ENCODE measurements at places on chromosomes 5 and 9. TPM values are rescaled to one million over a fixed set of nuclear protein-coding genes. Genes with fewer than 3 reads are reported as not detected.

GABRA1 gene
- total RNA-seq = not detected

NXNL2 gene
- total RNA-seq = not detected

FOXD4L4 gene
- total RNA-seq = not detected

PGM5 gene
- total RNA-seq = 17.6 TPM

FGFR4 gene
- 3.5 TPM for total RNA-seq

DNA sequence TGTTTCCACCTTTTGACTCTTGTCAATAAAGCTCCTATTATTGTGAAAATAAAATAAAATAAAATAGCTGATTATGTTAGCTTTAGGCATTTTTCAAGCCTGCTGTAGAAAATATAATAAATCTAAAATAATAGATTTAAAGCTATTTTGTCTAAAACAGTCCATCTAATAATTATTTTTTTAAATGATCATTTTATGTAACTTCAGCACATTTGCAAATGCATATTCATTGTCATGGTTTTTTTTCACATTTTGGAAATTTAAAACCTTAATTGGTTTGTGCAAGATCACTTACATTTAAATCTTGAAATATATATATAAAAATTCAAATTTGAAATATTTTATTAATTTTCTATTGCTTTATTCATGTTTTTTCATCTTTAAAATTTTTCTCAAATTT, 159.8 kb downstream of the ADGRV1 start:
- no peaks in the 10 kb centered on the region for H3K4me1 ChIP-seq
- DNase-seq = no peak
- H3K27me3 ChIP-seq = peaks cover 3% of the 10 kb centered on the region
- H3K27ac ChIP-seq = no peak overlapping the region
- no peaks in the 10 kb centered on the region for H3K36me3 ChIP-seq

GRCh38 chr5:80368661-80369480, 39.0 kb upstream of the ZFYVE16 start:
- no peaks in the 10 kb centered on the region for H3K27me3 ChIP-seq
- no peak overlapping the region for H3K27ac ChIP-seq
- no peak for DNase-seq
- no peaks in the 10 kb centered on the region for H3K36me3 ChIP-seq

DNA sequence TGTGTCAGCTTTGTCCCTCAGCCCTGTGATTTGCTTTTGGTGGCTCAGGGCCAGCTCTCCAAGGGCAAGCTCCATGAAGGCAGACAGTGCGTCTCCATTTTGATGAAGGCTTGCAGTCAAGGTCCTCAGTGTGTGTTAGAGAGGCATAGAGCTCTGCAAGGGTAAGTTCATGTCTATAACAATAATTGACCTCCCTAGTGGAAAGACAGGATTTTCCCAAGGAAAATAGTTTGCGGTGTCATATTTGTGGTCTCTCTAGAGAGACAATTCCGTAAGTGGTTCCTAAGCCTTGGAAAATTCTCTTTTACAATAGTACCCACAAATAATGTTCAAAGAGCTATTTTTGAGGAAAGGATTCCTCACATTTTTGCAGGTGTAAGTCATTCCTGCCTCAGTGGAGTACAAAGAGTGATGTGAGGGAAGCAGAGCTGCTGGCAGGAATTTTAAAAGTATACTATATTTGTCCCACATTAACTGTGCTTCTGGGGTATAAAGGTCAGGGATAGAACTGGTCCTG, 40.2 kb downstream of the SLC1A3 start:
- H3K36me3 ChIP-seq = no peaks in the 10 kb centered on the region
- no peaks in the 10 kb centered on the region for H3K27me3 ChIP-seq
- no peak overlapping the region for H3K4me3 ChIP-seq
- no peak overlapping the region for H3K27ac ChIP-seq
- no peak for DNase-seq
- H3K4me1 ChIP-seq = peaks cover 10% of the 10 kb centered on the region

DNA sequence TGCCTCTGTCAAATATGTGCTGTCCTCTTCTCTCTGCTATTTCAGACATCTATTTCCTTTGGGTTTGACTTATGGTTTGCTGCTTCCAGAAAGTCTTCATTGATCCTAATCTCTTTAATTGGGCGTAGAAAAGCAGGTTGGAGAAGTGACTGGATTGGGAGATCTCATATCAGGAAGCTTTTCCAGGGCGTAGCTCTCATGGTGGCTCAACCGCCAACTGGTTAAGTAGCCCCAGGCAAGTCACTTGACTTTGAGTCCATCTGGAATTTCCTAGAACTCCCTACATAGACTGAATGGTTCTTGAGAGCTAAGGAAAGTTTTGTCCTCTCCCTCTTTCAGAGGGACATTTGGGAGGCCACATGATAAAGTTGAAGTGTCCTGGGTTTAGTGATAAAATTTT, 192.3 kb upstream of the GLRA1 start:
- no peak overlapping the region for H3K27ac ChIP-seq
- no peaks in the 10 kb centered on the region for H3K36me3 ChIP-seq
- H3K27me3 ChIP-seq = no peaks in the 10 kb centered on the region
- DNase-seq = no peak

- no peaks in the 10 kb centered on the region for H3K36me3 ChIP-seq
- H3K27ac ChIP-seq = no peak overlapping the region
- no peaks in the 10 kb centered on the region for H3K27me3 ChIP-seq
- peaks cover 8% of the 10 kb centered on the region for H3K4me1 ChIP-seq
- H3K4me3 ChIP-seq = no peak overlapping the region
- no peak for DNase-seq
Observed at GRCh38 chr5:74179179-74179578, 461.3 kb downstream of the ENC1 start.

GRCh38 chr5:104372376-104372775, 809.8 kb upstream of the NUDT12 start:
- DNase-seq = no peak
- H3K4me3 ChIP-seq = no peak overlapping the region
- H3K27ac ChIP-seq = no peak overlapping the region
- H3K27me3 ChIP-seq = no peaks in the 10 kb centered on the region

DNA sequence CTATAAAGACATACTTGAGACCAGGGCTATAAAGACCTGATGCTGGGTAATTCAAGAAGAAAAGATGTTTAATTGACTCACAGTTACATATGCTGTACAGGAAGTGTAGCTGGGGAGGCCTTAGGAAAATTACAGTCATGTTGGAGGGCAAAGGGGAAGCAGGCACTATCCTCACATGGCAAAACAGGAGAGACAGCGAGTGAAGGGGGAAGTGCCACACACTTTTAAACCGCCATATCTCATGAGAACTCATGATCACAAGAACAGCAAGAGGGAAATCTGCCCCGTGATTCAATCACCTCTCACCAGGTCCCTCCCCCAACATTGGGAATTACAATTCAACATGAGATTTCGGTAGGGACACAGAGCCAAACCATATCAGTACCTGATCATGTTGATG, 89.9 kb upstream of the ADAMTSL1 start:
- no peaks in the 10 kb centered on the region for H3K4me1 ChIP-seq
- no peak for DNase-seq
- H3K36me3 ChIP-seq = no peaks in the 10 kb centered on the region
- H3K4me3 ChIP-seq = no peak overlapping the region
- H3K27ac ChIP-seq = no peak overlapping the region

DNA sequence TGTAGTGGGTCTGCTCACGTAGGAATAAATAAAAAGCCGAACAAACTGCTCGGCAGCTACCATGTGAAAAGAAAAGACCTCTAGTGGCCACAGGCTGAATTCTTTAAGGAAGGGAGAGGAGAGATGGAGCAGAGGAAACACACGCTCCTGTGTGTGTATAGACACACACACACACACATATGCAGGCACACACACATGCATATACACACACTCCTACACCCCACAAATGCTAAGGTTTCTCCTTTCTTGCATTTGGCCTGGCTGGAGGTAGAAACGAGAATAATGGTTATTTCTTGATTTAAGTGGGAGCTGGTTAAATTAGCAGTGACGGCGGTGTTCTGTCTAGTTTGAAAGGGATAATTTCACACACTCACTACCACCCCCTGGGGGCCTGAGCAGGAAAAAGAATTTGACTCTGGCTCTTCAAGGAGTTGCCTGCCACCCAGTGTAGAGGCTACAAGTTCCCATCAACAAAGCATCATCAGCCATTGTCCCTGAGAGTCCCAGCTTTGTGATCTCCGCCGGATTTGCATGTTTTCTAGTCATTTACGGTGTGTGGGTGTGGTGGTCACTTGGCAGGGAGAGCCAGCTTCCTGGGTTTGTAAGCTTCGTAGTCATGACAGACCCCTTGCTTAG, at the start of gene INSYN2B:
Gene INSYN2B (minus strand): TSS at position 78 of the 636 bp plus-strand sequence. CDS start 96,597 bp downstream, outside the sequence.
- no peak within 1 kb of the TSS for H3K4me3 ChIP-seq
- H3K27ac ChIP-seq = no peak within 1 kb of the TSS
- H3K27me3 ChIP-seq = peaks cover 7% of the 10 kb centered on the region
- no peaks in the 10 kb centered on the region for H3K36me3 ChIP-seq
- no peaks in the 10 kb centered on the region for H3K4me1 ChIP-seq

GRCh38 chr9:118222375-118222774, 518.2 kb downstream of the TLR4 start:
- no peak overlapping the region for H3K27ac ChIP-seq
- no peak overlapping the region for H3K4me3 ChIP-seq
- H3K36me3 ChIP-seq = no peaks in the 10 kb centered on the region
- no peaks in the 10 kb centered on the region for H3K4me1 ChIP-seq
- DNase-seq = no peak

DNA sequence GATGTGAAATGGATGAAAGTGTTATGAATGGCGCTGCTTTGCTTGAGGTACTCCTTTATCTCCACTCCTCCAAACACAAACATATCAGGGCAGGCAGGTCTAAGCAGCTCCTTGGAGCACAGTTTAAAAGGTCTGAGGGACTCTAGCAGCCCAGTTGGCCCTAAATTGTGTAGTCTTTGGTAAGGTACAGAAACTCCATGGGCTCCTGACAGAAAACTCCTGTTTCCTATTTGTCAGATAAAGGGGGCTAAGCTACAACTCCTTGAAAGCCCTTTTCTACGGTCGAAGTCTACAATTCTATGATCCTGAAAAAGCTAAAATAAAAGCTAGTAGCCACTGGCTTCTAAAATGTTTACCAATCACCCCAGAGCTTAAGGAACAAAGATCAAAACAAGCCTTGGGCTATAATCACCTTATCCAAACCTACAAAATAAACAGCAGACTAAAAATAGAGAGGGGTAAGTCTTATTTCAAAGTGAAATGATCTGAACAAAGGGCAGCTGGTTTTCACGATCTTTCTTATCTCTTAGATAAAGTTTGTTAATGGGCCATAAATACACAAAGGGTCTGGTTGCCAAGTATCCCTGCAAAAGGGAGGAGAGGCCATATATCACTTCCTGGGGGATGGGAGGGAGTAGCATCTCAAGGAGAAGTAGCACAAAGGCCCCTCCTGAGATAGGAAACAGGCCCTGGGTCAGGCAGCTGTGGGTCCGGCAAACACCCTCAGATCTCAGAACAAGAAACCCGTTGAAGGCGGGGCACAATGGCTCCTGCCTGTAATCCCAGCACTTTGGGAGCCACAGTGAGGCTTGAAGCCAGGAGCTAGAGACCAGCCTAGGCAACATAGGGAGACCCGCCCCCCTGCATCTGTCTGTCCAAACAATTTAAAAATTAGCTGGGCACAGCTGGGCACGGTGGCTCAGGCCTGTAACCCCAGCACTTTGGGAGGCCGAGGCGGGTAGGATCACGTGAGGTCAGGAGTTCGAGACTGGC, 28.3 kb upstream of the DENND4C start:
- H3K36me3 ChIP-seq = no peaks in the 10 kb centered on the region
- no peak overlapping the region for H3K27ac ChIP-seq
- no peaks in the 10 kb centered on the region for H3K27me3 ChIP-seq
- no peak overlapping the region for H3K4me3 ChIP-seq
- no peaks in the 10 kb centered on the region for H3K4me1 ChIP-seq
- no peak for DNase-seq

GRCh38 chr9:9108641-9109040, 1309.1 kb upstream of the DMAC1 start:
- H3K27me3 ChIP-seq = no peaks in the 10 kb centered on the region
- no peaks in the 10 kb centered on the region for H3K4me1 ChIP-seq
- H3K36me3 ChIP-seq = no peaks in the 10 kb centered on the region
- DNase-seq = no peak

- no peak overlapping the region for H3K4me3 ChIP-seq
- no peaks in the 10 kb centered on the region for H3K27me3 ChIP-seq
- DNase-seq = no peak
Observed at GRCh38 chr9:134454476-134454857, 128.2 kb downstream of the RXRA start.

DNA sequence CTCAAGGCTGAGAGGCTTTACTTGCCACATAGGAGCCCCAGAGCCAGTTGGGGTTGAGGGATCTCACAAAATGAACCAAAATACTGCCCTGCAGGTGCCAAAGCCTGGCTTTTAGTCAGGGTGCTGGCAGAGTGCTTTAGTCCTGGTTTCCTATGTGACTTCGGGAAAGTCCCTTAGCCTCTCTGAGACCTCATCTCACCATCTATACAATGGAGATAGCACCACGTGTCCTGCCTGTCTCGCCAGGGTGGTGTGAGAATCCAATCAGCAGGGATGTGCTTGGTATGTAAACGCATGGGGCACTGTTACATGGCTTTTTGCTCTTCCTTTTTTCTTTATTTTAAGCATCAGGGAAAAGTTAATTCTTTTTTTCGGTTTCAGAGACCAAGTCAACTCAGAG, 68.3 kb downstream of the SHB start:
- no peaks in the 10 kb centered on the region for H3K27me3 ChIP-seq
- no peak for DNase-seq
- H3K36me3 ChIP-seq = no peaks in the 10 kb centered on the region
- H3K4me3 ChIP-seq = no peak overlapping the region
- H3K27ac ChIP-seq = no peak overlapping the region

GRCh38 chr5:145856285-145856818, 16.5 kb downstream of the GRXCR2 start:
- H3K4me3 ChIP-seq = peak overlapping the region; percentile 68
- H3K27ac ChIP-seq = peak overlapping the region; percentile 12
- peak; percentile 43 for DNase-seq

DNA sequence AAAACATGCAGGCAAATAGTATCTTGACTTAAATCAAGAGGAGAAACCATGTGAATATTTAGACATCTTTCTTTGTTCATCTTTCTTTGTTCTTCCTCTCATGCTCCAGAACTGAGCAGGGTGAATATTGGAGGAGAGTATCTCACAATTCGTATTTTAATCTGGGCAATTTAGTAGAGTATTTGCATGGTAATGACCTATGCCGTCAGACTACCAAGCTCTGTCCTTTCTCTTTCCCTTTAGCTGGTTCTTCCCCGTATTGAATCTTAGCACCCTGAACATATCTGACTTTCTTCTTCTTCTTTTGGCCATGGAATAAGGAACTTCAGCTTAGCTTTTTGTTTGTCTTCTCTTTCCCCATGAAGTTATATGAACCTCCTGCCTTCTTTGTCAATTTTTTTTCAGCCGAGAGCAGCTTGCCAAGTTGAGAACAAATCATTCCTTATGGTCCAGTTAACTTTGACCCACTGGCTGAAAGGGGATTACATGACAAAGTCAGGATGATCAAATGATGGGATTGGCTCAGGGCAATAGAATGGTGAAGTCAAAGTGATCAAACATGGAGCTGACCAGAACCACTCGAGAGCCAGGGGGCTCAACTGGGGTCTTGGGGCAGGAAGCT, 95.8 kb downstream of the DAPK1 start:
- H3K36me3 ChIP-seq = no peaks in the 10 kb centered on the region
- no peaks in the 10 kb centered on the region for H3K27me3 ChIP-seq
- peaks cover 22% of the 10 kb centered on the region for H3K4me1 ChIP-seq
- H3K4me3 ChIP-seq = no peak overlapping the region

- no peak overlapping the region for H3K4me3 ChIP-seq
- H3K36me3 ChIP-seq = no peaks in the 10 kb centered on the region
- H3K4me1 ChIP-seq = no peaks in the 10 kb centered on the region
- no peak overlapping the region for H3K27ac ChIP-seq
- no peak for DNase-seq
Observed at GRCh38 chr5:2591777-2592453, 159.6 kb downstream of the IRX2 start.

- peaks cover 26% of the 10 kb centered on the region for H3K36me3 ChIP-seq
- peaks cover 64% of the 10 kb centered on the region for H3K4me1 ChIP-seq
- no peaks in the 10 kb centered on the region for H3K27me3 ChIP-seq
- H3K27ac ChIP-seq = peak overlapping the region; percentile 81
- H3K4me3 ChIP-seq = no peak overlapping the region
- DNase-seq = no peak
Observed at GRCh38 chr9:104869811-104870210, 58.1 kb downstream of the ABCA1 start.

Measured in psoas muscle (tissue), 8 donors.